ENCODE measurements at places on chromosomes 5 and 9.
A peak's percentile ranks its signal among the peaks of the same experiment; 100 is the strongest.

DNA sequence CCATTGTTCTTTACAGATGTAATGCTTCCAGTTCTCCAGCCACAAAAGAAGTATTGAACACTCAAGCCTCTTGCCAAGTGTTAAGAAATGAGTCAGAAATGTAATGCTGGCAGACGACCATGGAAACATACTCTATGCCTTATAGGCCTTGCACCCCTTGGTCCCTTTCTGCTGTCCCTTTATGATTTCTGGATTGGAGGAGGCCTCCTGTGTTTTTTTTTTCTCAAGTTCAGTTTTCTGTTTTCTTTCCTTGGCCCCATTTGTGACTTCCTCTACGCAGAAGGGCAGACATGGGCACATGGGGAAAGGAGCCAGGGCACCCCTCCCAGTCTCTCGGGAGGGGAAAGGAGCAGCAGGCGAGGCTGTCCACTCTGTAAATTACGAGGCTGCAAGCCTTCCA lies 53.4 kb downstream of the SNX18 start:
- DNase-seq = no peak

- DNase-seq = no peak
Observed at GRCh38 chr5:58245476-58245840, 214.4 kb downstream of the PLK2 start.

DNA sequence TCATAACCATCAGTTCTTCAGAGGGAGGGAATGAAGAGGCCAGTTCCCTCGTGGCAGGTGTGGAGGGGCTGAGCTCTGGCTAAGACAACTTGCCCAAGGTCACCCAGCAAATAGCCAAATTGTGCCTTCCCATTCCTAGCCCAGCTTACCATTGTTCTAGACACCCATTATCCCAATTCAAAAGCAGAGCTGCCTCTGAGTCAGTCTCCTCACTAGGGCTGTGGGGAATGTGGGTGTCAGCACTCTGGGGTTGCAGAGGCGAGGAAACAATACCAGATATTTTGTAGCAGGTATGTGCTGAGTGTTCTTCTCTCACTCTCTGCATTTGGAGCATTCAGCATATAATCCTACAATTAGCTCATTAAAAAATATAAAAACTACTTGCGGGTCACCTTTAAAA lies 270.8 kb downstream of the PSAT1 start:
- no peak for DNase-seq

GRCh38 chr9:24035816-24036215 lies 209.8 kb upstream of the ELAVL2 start:
- no peak for DNase-seq

DNA sequence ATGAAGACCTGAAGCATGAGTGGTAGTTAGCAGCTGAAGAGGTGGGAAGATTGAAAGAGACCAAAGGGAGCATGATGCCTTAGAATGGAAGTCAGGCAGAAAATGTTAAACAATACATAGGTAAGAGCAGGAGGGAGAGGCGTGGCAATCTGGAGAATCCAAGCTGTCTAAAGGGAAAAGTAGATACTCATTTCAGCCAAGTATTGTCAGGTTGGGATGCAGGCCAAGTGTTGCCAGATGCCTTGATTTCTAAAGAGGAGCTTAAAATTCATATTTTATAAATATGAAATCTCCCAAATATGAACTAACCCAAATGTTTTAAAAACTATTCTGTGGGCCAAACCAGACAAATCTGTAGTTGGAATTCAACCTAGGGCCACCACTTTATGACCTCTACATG lies 4.2 kb downstream of the PAM start:
- no peak for DNase-seq

- peak; percentile 27 for DNase-seq
Observed at GRCh38 chr5:180007582-180007981, 64.0 kb downstream of the RNF130 start.

- no peak for DNase-seq
Observed at GRCh38 chr9:132164604-132165362, 2.9 kb downstream of the NTNG2 start.

GRCh38 chr5:17832949-17833745 lies 198.9 kb downstream of the TAF11L14 start:
- DNase-seq = no peak

- no peak for DNase-seq
Observed at GRCh38 chr9:135959814-135960213, 1.4 kb downstream of the UBAC1 start.

- no peak for DNase-seq
Observed at GRCh38 chr5:38866362-38867031, 20.7 kb downstream of the OSMR start.

- no peak for DNase-seq
Observed at GRCh38 chr5:129001841-129002526, 36.7 kb downstream of the SLC27A6 start.

GRCh38 chr5:107319901-107320300 lies 350.8 kb downstream of the EFNA5 start:
- DNase-seq = no peak

GRCh38 chr9:19184144-19184917 lies 46.2 kb upstream of the DENND4C start:
- peak; percentile 47 for DNase-seq

GRCh38 chr5:173304591-173304988 lies 23.6 kb downstream of the STC2 start:
- no peak for DNase-seq

- DNase-seq = no peak
Observed at GRCh38 chr5:127001621-127002296, 28.6 kb downstream of the MARCHF3 start.

- DNase-seq = no peak
Observed at GRCh38 chr5:125409861-125410536, 663.6 kb upstream of the ZNF608 start.

DNA sequence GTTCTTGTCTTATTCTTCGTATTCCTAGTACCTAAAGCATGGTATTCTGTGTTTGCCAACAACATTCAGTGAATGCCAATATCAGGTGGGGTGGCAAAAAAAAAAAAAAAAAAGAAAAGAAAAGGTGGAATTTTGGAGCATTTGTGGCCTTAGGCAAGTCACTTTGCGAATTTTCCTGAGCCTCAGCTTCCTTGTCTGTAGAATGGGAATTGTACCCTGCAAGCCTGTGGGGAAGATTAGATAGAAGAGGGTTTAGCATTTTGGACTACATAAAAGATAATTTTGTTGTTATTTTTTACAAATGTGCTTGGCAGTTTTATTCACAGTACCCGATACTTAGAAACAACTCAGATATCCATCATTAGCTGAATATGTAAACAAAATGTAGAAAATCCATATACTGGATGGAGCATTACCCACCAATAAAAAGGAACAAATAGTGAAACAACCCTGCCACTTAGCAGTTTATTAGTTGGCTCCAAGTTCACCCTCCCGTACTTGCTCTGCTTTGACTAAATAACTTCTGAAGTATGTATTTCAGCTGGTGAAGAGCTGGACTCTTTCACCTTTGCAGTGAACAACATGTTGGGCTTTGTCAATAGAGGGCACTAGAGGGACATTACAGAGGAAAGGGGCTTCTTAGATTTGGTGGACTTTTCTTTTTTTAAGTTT lies 13.6 kb downstream of the UBE2D2 start:
- no peak for DNase-seq

DNA sequence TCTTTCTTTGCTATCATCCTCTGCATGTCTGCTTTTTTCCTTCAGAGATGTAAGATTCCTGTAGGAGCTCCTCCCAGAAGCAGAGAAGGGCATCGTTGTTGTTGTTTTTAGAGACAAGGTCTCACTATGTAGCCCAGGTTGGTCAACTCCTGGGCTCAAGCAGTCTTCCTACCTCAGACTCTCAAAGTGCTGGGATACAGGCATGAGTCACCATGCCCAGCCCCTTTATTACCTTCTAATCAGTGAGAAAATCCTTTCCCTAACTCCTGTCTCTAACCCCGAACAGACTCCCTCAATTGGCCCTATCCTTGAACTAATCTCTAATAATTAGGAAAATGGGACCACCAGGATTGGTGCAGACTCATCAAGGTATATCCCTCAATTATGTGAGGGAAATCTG lies 64.4 kb downstream of the GALNT10 start:
- no peak for DNase-seq

DNA sequence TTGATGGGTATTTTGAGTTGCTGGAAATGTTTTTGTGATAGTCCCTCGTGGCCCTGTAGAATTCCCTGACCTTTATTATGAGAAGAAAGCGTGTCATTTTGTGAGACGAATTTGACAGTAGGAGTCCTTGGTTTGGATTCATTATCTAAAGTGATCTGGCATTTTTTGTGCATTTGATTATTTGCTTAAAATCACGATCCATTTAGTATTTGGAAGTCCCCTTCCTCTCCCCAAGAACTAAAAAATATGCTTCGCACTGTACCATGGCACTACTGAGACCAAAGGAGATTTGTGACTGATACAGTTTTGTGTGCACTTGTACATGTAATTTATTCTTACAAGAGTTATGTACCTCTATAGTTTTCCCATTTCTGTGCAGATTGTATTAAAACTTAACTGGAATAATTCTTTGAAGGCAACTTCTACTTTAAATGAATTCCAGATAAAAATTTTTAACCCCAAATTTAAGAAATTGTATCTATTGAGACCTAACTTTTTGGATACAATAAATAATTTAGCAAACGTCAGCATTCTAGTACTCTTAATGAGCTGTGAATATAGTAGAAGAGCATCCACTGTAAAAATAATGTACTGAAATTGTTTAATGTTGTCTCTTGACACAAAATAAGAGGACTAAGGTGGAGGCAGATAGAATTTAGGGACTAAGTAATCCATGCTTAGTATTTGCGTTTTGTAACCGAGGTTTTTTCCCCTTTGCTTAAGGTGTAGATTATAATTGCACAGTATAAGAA lies 2.1 kb downstream of the MAP3K1 start:
- no peak for DNase-seq

DNA sequence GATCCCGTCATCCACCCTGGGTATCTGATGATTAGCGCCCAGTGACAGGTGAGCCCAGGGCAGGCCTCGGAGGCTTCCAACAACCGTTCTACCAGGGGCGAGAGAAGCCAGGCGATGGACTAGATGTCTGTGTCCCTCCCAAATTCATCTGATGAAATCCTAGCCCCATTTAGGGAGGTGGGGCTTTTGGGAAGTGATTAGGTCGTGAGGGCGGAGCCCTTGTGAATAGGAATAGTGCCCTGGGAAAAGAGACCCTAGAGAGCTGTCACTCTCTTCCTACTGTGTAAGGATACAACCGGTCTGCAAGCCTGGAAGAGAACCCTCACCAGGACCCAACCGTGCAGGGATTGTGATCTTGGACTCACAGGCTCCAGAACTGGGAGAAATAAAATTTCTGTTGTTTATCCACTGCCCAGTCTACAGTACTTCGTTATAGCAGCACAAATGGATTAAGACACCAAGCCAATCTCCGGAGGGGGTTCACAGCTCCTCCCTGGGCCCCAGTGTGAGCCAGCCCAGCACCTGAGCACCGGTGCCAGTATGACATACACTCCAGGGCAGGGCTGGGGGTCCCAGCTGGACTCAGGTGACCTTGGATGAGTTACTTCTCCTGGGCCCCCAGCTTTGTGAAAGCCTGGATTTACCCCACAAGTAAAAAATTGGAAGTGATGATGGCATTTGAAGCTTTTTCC lies 162.2 kb downstream of the DAB2IP start:
- no peak for DNase-seq

GRCh38 chr9:105198865-105199264 lies 45.6 kb upstream of the SLC44A1 start:
- DNase-seq = no peak

GRCh38 chr9:16039218-16039987 lies 486.6 kb downstream of the CCDC171 start:
- DNase-seq = no peak

GRCh38 chr9:132182314-132183091 lies 20.6 kb downstream of the NTNG2 start:
- no peak for DNase-seq

DNA sequence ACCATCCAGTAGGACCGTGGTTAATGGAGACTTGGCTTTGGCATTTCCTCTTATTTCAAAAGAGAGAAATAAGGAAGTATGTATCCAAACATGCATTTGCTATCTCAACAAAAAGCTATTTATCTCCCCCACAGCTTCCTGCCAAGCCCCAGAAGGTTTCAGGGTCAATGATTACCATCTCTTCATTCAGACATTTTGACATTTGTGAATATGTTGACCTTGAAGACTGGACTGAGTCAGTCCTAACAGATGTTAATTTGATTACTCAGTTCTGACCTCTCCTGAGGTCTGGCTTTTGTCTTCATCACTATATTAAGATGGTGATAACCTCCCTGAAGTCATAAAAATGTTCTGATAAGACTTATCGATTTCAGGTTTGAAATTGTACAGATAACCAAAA lies 479.4 kb downstream of the AGTPBP1 start:
- no peak for DNase-seq

- no peak for DNase-seq
Observed at GRCh38 chr5:161022151-161022550, 170.1 kb upstream of the ATP10B start.

- no peak for DNase-seq
Observed at GRCh38 chr9:68668127-68668526, 36.9 kb upstream of the PIP5K1B start.

DNA sequence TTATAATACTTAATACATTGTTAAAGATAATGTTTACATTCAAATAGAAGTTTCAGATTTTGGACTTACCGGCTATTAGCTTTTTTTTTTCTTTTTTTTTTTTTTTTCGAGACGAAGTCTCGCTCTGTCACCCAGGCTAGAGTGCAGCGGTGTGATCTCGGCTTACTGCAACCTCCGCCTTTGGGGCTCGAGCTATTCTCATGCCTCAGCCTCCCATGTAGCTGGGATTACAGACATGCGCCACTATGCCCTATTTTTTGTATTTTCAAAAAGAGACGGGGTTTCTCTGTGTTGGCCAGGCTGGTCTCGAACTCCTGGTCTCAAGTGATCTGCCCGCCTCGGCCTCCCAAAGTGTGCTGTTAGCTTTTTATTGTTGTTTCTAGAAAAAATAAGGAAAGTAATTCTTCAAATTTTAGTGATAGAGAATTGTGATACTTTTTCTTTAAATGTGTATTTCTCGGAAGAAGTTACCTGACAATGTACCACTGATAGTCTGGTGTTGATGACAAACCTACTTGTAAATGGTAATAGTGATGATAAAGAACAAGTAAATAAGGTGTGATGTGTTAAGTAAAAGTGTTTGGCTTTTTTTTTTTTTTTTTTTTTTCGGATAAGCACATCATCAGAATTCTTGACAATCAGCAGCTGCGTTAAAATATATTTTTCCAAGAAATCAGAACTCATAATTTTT lies 2.7 kb downstream of the CDC42SE2 start:
- no peak for DNase-seq
